ENCODE measurements at places on chromosomes 2 and 18. TPM values are rescaled to one million over a fixed set of nuclear protein-coding genes. Genes with fewer than 3 reads are reported as not detected.

GRCh38 chr18:3972291-3972930 lies 482.7 kb downstream of the DLGAP1 start:
- DNase-seq = no peak

Gene TNFRSF11A
- 3.0 TPM for polyA plus RNA-seq

DNA sequence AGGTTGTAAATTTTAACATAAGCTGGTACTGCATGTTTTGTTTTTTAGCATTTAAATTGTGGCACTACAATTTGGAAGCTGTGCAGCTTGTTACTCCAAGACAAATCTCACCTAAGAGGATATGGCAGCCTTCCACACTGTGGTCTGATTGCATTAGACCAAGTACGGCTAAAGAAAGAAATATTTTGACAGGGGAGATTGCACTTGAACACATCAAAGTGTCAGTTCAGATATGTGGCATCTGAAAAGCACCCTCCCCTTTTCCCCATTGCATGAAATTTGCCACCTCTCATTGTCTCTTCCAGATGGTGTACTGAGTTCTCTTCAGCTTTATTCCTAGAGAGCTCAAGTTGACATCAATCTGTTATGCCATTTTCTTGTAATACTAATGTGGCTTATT lies 295.9 kb downstream of the ERBB4 start:
- no peak for DNase-seq

Gene PAX3
- polyA plus RNA-seq = 0.13 TPM

DNA sequence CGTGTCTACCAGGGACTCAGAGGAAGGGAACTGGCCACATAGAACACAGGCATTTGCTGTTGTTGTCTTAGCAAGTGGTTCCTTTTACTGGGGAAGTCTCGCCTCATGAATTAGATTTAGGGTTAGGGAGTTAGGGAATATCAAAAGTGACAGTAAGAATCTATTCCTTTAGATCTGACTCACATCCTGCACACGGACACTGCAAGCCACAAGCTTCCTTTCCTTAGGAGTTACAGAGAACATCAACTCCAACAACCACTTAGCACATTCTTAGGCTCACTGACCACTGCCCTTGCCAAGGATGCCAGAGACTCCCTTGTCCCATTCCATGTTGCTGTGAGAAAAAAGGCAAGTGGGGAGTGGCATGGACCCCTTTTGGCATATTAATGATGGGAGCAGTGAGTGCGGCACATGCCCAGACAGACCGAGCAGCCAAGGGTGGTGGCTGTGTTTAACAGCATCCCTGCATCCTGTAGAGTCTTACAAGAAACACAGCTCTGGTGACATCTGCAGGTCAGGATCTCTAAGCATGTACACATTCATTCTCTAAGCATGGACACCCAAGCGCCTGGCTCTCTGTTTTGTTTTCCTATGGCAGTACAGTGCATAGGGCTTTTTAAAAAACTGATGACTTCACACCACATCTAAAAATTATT lies 745.6 kb upstream of the RAB6C start:
- DNase-seq = no peak

GRCh38 chr18:77360315-77361190 lies 110.9 kb downstream of the GALR1 start:
- DNase-seq = no peak

GRCh38 chr2:159140070-159140769 lies 146.3 kb downstream of the WDSUB1 start:
- no peak for DNase-seq

Gene BAZ2B
- 119 TPM for polyA plus RNA-seq

- no peak for DNase-seq
Observed at GRCh38 chr2:214604861-214605260, 194.0 kb downstream of the VWC2L start.

DNA sequence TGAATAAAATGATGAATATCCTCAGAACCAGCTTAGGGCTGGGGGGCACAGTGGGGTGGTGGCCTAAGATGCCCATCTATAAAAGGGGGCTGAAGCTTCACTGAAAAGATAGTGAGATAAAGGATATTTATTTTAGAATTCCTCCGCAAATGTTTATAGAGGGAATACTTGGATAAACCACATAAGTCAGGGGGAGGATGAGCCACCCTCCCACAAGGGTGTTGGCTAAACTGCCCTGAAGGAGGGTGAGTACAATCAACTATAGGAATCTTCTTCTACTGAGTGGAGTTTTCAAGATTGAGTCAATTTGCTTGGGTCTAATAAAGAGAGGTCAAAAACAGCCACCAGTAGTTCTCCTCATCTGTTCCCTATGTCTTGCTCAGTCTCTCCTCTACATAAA lies 114.5 kb upstream of the TANK start:
- no peak for DNase-seq

Gene CCDC88A
- polyA plus RNA-seq = 129 TPM

Gene TMEM200C
- 2.2 TPM for polyA plus RNA-seq

- DNase-seq = peak; percentile 85
Observed at GRCh38 chr2:140063356-140063755, 1283.2 kb upstream of the NXPH2 start.

Gene PID1
- polyA plus RNA-seq = 25.1 TPM

Gene CBLN2
- 8.1 TPM for polyA plus RNA-seq

DNA sequence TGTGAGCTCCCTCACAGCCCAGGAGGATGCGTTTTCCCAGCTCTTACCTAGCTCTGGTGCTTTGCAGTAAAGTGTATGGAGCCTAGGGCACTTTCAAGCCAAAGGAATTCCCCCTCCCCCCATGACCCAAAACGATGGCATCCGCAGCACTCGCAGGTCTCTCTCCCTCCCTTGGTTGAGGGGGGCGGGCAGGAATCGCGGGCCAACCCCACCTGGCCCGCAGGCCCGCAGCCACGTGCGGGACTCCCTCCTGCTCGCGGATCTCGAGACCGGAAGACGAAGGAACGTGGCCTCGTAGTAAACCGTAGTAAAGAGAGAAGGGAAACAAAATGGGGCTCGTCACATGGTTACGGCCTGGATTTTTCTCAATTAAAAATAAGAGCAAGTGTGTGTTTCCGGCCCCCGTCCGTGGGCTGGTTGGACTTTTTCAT lies 8.5 kb downstream of the IRS1 start:
- peak; percentile 74 for DNase-seq

GRCh38 chr2:129092956-129093355 lies 774.3 kb upstream of the HS6ST1 start:
- DNase-seq = no peak

Gene KCNJ3
- polyA plus RNA-seq = 0.28 TPM

Gene LRRFIP1
- polyA plus RNA-seq = 129 TPM

Gene ARMC9
- 11.4 TPM for polyA plus RNA-seq

Gene ZC3H6
- 4.9 TPM for polyA plus RNA-seq

DNA sequence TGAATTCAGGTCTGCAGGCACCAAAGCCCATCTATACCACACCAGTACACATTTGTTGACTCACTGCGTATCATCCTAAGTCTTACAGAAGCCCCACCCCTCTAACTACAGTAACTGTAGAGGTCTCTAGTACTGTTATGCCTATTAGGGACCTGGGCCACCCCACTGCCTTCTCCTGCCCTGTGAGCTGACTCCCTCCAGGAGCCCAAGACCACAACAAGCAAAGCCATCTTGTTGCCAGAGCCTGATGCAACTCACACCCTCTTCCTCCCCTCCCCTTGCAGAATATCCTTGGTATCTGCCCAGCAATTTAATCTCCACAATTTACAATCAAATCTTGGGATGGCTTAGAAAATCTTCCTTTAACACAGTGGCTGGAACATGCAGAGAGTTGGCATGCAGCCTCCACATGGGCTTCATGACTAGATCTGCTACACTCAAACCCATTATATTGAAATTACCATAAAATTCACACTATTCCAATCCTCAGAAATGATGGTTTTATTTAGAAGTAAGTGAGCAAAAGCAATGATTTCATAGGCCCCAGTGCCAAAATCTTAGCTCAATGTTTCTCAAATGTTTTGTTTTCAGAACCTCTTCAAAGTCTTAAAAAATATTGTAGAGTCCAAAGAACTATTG lies 17.7 kb upstream of the CYP1B1 start:
- no peak for DNase-seq

GRCh38 chr2:227717687-227718567 lies at the start of gene SLC19A3:
TSS of gene SLC19A3 (minus strand) at chr2:227718028. CDS start at chr2:227702318, 15,710 bp downstream.
- peak; percentile 97 for DNase-seq

GRCh38 chr2:72883356-72883962 lies 3.7 kb upstream of the SPR start:
- no peak for DNase-seq
